NCI-H345 (cell line): ENCODE measurements at places on chromosomes 2 and 18.

GRCh38 chr2:137357634-137358033 is 592.3 kb downstream of the THSD7B start:
- DNase-seq = no peak

- DNase-seq = peak; percentile 6
Measured at GRCh38 chr2:19667085-19667484, 234.7 kb downstream of the TTC32 start.

- no peak for DNase-seq
Measured at GRCh38 chr2:12068796-12069538, 322.5 kb downstream of the LPIN1 start.

- DNase-seq = no peak
Measured at GRCh38 chr2:73107211-73107926, 5.4 kb downstream of the RAB11FIP5 start.

- no peak for DNase-seq
Measured at GRCh38 chr2:62303788-62304187, 107.9 kb downstream of the B3GNT2 start.

- no peak for DNase-seq
Measured at GRCh38 chr2:16643099-16643498, 22.5 kb downstream of the CYRIA start.

- DNase-seq = no peak
Measured at GRCh38 chr2:133633881-133634409, 65.7 kb upstream of the NCKAP5 start.

DNA sequence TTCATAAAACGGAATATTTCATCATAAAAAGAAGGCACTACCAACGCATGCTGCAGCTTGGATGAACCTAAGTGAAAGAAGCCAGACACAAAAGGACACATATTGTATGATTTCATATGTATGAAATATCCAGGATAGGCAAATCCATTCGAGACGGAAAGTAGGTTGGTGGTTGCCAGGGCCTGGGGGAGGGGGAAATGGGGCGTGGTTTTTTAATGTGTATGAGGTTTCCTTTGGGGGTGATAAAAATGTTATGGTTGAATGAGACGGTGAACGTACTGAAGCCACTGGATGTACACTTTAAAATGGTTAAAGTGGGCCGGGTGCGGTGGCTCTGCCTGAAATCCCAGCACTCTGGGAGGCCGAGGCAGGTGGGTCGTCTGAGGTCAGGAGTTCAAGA is 20.0 kb upstream of the SPATA3 start:
- DNase-seq = no peak

GRCh38 chr2:52117299-52117698 is 1085.4 kb upstream of the NRXN1 start:
- DNase-seq = no peak

DNA sequence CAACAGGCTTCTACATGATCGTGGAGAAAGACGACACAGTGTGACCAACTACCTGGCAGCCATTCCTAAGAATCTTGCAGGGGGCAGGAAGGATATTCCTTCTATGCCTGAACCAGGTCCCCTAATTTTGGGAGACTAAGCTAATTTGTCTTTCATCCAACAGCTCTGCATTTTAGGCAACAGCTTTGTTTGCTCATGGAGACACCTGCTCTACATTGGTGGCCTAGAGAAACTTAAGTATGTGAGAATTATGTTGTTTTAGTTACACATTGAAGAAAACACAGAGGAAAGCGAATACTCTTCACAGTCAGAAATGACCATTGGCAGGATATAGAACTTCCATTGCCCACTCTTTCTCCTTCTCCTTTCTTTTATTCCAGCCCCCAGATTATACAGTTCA is 75.2 kb downstream of the ASXL3 start:
- no peak for DNase-seq

GRCh38 chr2:179273461-179273962 is 8.9 kb upstream of the SESTD1 start:
- DNase-seq = peak; percentile 77

GRCh38 chr2:111053266-111053665 is 67.4 kb upstream of the BCL2L11 start:
- DNase-seq = no peak

GRCh38 chr2:128304715-128305554 is 13.7 kb downstream of the HS6ST1 start:
- DNase-seq = peak; percentile 92

- no peak for DNase-seq
Measured at GRCh38 chr18:10946058-10946457, 203.3 kb downstream of the PIEZO2 start.

GRCh38 chr2:1931003-1931914 is 186.9 kb upstream of the PXDN start:
- no peak for DNase-seq

GRCh38 chr2:90209806-90210205 is 1518.3 kb downstream of the RPIA start:
- DNase-seq = no peak

- DNase-seq = no peak
Measured at GRCh38 chr2:3597567-3597966, 2.7 kb downstream of the COLEC11 start.

GRCh38 chr2:135829378-135830135 is 7.4 kb downstream of the LCT start:
- peak; percentile 45 for DNase-seq

GRCh38 chr2:84854850-84855249 is 26.0 kb downstream of the TRABD2A start:
- no peak for DNase-seq

GRCh38 chr2:164903204-164903603 is 52.1 kb downstream of the SLC38A11 start:
- DNase-seq = no peak

DNA sequence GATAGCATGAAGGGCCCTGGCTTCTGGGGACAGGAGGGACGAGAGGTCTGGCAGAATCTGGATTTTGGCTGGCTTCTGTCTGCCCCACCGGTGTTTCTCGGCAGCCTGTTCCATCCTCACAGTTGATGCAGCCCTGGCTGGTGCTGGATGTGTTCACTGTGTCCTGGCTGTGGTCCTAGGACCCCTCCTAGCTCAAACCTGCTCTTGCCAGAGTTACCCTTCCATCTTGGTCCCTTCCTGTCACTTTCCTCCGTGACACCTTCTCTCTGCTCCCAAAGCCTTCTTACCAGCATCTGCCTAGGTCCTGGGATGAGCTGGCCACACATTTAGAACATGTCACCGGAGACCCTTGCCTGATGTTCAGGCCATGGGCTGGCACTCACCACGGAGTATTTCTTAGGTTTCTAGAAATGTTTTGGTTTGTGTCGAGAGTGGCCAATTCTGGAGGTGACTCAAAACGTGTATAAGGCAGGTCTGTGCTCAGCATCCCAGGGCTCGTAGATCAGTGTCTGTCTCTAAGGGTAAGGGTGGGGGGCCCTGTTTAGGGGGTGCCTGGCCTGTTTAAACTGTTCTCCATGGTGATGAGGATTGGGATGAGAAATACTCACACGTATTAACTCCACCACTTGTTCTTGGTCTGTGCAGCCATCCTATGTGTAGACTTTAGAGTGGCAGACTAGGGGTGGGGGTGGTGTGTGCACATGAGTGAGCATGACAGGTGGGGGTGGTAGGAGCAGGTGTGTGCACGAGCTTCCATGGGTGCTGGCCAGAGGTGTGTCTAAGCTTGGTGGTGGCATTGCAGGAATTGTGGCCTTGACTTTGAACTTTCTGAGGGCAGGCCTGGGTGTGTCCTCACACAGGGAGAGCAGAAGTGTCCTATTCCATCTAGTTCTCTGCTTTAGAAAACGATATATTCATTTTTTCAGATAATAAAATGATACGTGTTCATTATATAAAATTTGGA is 162.7 kb downstream of the DYSF start:
- no peak for DNase-seq

DNA sequence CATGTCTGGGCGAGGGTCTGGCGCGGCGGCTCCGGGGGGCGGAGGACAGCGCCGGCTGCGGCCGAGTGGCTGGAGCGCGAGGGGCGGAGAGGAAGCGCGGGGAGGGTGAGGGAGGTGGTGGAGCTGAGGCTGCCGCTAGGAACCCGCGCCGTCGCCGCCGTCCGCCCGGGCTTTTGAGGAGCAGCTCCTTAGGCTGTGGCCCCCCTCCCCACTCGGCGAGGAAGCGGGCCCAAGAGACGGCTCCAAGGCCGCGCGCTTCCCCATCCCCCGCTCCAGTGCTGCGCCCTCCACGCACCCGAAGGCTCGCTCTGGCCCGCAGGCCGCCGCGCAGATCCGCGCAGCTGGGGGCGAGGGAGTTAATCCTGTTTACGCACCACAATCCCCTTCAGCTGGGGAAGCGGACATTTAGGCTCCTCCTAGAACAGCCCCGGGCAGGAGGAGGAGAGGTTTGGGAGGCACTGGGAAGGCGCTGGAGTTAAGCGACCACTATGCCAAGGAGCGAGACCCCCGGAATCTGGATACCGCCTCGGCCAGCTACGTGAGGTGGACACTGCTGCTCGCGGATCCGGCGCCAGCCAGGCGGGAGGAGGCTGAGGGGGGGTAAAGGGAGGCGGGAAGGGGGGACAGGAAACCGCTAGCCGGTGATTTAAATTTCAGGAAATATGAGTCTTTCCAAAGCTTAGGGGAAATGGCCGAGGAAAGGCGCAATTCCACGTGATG is at the start of gene CNRIP1:
CNRIP1 (minus strand) TSS at position 552 of the 720 bp plus-strand sequence; CDS start at position 3, 549 bp downstream.
- peak; percentile 62 for DNase-seq
